ENCODE measurements at places on chromosomes 16 and 17.
A peak's percentile ranks its signal among the peaks of the same experiment; 100 is the strongest.

DNA sequence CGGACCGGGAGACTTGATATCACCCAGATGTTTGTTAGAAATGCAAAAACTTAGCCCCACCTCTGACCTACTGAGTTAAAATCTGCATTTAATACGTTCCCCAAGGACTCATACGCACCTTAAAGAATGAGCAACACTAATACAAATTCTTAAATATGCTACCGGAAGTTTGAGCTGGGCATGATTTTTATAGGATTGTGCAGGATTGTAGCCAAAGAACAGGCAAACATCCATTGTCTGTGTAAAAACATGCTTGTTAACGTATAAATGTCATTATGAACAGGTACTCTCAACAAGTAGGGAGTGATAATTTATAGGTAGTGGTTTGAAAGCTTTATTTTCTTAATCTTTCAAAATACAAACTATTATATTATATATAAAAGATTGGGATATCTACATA, 22.3 kb upstream of the COX10 start:
- no peak for DNase-seq

DNA sequence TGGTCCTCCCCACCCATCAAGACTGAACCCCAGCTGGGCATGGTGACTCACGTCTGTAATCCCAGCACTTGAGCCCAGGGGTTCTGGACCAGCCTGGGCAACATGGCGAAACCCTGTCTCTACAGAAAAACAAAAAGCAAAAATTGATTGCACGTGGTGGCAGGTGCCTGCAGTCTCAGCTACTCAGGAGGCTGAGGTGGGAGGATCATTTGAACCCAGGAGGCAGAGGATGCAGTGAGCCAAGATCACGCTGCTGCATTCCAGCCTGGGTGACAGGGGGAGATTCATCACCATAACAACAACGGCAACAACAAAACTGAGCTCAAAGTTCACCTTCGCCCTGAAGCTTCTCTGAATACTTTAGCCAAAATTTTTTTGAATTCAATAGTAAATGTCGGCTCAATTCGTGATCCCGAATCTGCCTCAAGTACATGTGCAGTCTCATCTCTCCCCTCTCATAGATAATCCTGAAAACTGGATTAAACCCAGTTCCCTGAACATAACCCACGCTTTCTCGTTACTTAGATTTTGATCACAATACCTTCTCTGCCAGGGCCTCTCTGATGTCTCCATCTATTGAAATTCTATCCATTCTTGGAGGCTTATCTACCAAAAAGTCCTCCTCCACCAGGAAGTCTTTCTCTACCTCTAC, 13.5 kb upstream of the MYH10 start:
- DNase-seq, result no peak

- DNase-seq, result no peak
Measured at GRCh38 chr17:46836500-46836899, 14.9 kb upstream of the WNT9B start.

DNA sequence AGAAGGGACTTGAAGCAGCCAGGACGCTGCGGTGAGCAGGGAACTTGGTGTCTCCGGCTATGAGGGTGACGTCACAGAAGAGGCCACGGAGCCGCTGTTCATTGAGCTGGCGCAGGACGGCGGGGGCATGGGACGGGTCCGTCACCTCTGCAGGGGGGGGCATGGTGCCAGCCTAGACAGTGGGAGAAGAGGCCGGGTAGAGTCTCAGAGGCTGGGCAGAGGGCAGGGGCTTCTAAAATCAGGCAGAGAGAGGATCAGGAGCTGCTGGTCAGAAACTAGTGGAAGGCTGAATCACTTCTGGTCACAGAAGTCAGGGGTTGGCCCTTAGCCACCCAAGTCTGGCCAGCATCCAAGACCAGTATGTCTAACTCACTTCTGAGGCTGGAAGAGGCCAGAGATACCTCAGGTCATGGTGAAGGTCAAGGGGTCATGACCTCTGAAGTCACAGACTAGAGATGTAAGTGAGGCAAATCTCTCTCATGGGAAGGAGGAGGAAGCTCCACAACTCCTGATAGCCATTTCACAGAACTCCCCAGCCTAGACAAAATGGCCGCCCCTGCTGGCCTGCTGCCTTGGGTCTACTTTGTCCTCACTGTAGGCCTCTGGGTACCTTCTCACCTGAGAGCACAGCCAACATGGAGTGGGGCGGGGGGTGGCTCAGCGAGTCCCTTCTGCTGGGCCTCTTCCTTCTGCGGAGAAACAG, 12.6 kb downstream of the ZBTB4 start:
- no peak for DNase-seq

DNA sequence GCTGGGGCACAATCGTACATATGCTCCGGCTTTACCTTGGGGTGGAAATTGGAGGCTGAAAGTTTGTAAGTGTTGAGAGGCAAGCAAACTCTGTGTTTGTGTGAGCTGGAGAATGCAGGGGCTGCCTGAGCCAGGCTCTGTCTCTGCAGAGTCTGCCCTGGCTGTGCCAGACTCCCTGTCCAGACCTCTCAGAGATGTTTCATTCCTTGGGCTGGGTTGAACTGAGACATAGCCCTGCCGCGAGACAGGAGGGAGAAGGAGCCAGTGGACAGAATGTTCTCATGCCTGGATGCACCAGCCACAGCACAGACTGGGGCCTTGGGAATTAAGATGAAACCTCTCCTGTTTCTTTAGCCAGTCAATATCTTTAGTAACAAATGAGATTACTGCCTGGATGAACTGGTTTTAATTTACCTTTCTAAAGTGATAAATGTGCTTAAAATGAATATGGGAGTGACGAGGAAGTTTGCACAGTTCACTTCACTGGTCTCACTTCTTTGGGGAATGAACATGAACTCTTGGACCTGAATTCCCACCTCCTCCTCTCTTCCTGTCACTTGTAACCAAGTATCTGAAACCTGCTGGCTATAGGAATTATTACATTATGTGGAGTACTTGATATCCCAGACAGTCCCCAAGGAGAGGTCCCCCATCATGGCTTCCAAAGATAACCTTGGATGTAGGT, 40.1 kb downstream of the YPEL2 start:
- DNase-seq, result peak; percentile 64

DNA sequence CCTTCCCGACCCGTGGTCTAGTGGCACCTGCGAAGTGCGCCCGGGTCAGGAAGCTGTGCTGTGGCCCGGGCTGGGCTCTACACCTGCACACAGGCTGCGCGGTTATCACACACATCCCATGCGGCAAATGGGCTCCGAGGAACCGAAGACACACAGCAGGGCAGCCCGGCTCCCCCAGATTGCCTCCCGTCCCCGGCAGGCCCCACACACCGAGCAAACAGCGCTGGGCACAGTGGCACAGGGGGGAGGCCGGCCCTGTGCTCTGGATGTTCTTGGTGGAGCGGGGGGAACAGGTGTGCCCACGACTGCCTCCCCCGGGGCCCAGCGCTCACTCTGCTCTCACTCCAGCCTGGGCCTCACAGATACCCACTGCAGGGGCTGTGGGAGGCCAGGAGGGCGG, 28.9 kb upstream of the PABPN1L start:
- DNase-seq, result no peak

DNA sequence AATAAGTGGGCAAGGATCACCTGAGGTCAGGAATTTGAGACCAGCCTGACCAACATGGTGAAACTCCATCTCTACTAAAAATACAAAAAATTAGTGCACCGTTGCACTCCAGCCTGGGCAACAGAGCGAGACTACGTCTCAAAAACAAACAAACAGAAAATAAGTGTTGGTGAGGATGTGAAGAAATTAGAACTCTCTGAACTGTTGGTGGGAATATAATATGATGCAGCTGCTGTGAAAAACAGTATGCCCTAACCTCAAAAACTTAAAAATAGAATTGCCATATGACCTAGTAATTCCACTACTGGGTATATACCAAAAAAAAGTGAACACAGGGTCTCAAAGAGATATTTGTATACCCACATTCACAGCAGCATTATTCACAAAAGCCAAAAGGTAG, 26.1 kb downstream of the GLG1 start:
- DNase-seq, result no peak

DNA sequence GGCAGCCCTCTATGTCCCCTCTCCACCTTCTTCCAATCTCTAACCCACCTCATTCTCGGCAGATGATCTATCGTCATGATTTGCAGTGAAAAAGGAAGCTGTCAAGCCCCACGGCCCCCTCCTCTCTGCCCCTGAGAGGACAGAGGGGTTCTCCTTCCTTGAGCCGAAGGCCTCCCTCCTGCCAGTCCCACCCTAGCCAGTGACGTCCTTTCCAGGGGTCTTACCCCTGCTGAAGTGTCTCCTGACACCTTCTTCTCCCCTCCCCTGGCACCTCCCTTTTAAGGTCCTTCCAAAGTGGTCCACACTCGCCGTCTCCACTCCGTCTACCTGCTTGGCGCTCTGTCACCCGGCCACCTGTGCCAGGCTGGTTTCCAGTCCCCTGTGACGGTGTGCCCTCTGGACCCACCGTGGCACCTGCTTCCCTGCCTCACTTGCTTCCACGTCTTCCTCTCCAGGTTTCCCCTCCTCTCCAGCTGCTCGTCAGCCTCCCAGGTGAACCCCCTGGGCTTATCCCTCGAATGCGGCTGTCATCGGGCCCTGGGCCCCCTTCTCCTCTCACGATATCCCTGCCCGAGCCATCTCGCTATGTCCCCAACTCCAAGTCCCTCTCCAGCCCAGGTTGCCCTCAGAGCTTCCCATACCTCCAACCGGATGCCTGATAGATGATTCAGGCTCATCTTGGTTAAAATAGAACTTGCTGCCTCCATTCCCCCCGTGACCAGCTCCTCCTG, 5.7 kb downstream of the CCDC102A start:
- peak; percentile 3 for DNase-seq

Measured in WERI-Rb-1 (cell line).